ENCODE measurements at places on chromosomes 3 and 15.
A peak's percentile ranks its signal among the peaks of the same experiment; 100 is the strongest.

- DNase-seq: no peak
Observed at GRCh38 chr15:79434361-79434760, 2.2 kb downstream of the MINAR1 start.

- DNase-seq: no peak
Observed at GRCh38 chr3:158773166-158773565, 28.7 kb upstream of the MFSD1 start.

DNA sequence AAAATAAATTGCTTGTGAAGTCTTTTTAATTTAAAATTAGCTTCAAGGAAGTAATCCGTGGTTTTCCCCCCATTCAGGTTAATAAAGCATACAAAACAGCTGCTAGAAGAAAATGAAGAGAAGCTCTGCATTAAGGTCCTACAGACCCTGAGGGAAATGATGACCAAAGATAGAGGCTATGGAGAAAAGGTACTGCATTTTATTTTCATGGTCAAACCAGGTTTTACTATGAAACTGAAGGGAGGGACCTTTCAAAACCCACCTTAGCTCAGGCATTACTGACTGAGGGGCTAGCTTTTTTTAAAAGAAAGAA, 218.5 kb downstream of the ITPR1 start:
- DNase-seq: no peak

DNA sequence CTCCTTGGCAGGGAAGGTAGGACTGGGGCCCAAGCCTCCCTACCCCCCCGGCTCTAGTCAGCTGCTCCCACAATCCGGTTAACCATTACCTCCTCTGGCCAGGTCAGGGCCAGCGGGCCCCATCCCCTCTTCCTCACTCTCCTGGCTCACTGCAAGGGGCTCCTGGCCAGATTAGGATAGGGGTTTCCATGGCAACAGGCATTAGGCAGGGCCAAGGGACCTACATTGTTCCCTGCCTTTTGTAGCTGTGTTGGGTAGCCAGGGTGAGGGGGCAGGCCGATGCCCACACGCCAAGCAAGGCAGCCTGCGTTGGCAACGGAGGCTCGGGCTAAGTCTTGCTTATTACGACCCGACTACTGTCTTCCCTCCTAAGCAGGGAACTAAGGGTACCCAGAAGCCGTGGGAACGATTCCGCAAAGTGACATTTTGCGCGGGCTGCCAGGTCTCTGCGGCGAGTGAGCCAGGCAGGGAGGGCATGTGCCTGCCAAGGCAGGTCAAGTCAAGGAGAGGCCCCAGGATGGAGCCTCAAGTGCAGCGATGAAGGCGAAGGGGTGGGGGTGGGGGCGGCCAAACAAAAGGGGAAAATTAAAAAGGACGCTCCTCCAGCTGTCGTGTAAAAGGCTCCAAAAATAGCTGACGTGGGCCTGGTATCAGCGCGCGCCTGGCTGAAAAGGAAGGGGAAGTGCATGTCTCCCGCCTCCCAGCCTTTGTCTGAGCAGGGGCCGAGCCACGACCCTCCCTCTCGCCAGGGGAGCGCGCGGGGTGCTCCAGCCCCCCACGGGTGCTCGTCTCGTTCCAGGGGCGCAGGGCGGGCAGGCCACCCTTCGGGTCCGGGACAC, 919 bp downstream of the IDH2 start:
- no peak for DNase-seq

GRCh38 chr3:34419801-34420200, 621.4 kb downstream of the PDCD6IP start:
- DNase-seq: peak; percentile 1

DNA sequence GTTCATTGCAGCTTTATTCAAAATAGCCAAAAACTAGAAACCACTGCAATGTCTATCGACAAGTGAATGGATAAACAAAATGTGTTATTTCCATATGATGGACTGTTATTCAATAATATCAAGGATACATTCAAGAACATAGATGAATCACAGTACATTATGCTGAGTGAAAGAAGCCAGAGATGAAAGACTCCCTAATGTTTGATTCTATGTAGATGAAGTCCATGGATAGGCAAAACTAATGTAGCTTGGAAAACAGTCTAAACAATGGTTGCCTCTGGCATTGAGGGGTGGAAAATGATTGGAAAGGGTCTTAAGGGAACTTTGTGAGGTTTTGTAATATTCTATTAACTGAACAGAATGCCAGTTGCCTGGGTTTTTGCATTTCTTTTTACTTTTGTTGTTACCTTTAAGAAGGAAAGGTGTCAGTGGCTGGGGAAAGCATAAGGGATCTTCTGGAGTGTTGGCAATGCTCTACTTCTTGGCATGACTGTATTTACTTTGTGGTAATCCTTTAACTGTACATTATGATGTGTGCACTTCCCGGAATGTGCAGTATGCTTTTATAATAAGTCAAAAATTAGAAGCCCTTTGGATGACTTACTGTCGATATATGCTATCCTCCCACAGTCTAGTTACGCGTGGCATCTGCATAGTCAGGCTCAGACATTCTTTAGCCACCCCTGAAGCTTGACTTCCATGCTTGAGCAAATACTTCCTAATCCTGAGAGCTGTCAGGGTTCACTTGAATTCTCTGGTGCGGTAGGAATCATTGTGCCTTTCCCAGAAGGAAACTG, 20.5 kb upstream of the ATP10A start:
- peak; percentile 89 for DNase-seq

GRCh38 chr15:65660927-65661326, 39.2 kb downstream of the SLC24A1 start:
- DNase-seq: peak; percentile 64

- peak; percentile 68 for DNase-seq
Observed at GRCh38 chr3:184815046-184815930, 3.3 kb downstream of the VPS8 start.

GRCh38 chr15:67307156-67307555, 52.6 kb downstream of the IQCH start:
- DNase-seq: no peak

DNA sequence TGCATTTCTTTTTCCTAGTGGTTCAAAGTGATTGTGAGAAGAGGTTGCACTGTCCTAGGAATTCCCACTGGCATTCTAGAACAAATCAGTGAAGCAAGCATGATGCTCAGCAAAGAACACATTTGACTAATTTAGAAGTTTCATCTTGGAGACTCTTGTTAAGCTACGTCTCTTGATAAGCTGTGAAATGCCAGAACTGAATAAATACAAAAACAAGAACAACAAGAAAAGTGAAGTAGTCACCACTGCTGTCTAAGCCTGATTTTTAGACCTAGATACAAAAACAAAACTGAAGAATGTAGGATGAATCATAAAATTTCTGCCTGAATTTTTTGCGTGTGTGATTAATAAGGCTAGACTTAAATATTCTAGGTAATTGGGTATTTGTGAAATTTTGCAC, 1162.4 kb downstream of the TUSC7 start:
- peak; percentile 56 for DNase-seq

DNA sequence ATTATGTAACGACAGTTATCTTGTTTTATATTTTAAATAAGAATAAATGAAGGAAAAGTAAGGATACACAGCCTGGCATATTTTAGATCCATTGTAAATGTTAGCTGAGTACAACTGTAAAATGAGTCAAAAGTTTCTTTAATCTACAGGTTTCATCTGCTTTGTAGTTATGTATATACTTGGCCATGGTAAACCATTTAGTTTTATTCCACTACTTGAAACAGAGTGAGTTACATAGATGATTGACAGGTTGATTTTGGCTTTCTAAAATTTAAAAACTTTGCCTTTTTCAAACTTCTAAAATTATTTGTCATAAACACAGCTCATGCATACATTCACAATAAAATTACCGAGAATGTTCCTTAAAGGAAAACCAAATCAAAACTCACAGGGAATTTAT, 371.2 kb downstream of the ROBO1 start:
- no peak for DNase-seq

DNA sequence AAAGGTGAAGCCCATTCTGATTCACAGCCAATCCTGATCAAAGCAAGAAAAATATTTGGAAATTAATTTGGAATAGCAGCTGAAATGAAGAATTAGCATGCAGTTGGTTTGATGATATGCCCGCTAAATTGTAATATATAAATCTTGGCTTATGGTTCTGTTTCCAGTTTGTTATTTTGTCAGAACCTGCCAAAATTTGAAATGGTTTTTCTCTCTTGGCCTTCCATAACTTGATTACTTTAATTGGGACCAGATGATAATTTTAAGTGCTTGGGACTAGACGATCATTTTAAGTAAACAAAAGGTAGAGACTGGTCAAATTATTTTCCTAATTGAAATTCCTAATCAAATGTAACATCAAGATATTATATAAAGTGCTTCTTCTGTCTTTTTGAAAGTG, 842.4 kb downstream of the TBL1XR1 start:
- DNase-seq: no peak

GRCh38 chr15:66679657-66680108, 22.4 kb upstream of the SMAD6 start:
- DNase-seq: no peak

DNA sequence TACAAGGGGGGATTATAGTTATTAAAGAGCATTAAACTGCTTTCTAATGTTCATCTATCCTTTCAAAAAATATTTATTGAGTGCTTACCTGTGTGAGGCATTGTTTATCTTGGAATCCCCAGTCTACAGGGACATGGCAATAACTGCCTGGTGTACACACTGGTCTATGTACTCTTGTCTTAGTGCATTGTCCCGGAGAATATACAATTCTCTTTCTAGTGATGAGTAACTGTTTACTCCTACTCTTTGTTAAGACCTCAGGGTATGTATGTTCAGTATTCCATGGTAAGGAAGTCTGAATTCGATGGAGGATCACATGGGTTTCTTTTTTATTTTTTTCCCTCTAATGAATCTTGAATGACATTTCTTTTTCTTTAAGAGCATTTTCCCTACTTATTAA, 772.4 kb upstream of the NR2F2 start:
- DNase-seq: peak; percentile 74

GRCh38 chr15:51758645-51759044, 7.2 kb downstream of the TMOD2 start:
- DNase-seq: peak; percentile 49

DNA sequence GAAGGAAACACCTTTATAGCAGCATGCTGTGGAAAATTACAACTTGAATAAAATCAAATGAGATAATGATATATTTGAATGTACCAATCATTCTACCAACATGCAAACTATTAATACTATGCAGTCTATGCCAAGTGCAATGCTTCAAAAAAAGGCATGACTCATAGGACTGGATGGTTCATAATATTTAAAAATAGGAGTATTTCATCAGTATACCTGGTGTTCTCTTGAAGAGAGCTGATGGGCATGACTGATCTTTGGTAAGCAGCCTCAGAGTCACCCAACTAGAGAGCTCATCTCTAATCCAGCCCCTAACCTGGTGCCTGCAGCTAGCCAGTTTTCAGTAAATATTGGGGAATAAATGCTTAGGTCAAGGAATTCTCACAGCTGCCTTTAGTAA, 434.7 kb upstream of the ARRDC4 start:
- peak; percentile 73 for DNase-seq

DNA sequence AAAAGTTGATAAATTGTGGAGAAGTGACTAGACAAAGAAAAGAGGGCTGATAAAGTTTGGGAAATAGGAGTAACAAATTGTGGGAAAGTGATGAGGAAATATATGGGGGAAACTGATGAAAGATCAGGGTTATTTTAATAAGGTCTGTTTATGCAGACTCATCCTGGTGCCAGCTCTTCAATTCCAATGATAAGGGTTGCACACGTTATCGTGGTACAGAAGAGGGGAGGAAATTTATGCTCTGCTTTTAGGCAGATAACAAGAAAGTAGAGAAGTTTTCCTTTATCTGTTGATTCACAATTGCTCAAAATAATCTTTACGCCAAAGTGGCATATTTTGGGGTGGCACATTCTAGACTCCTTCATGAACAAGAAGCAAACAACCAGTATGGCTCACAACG, 32.1 kb upstream of the LIPC start:
- no peak for DNase-seq

- DNase-seq: no peak
Observed at GRCh38 chr3:126308394-126309125, 48.6 kb downstream of the KLF15 start.

DNA sequence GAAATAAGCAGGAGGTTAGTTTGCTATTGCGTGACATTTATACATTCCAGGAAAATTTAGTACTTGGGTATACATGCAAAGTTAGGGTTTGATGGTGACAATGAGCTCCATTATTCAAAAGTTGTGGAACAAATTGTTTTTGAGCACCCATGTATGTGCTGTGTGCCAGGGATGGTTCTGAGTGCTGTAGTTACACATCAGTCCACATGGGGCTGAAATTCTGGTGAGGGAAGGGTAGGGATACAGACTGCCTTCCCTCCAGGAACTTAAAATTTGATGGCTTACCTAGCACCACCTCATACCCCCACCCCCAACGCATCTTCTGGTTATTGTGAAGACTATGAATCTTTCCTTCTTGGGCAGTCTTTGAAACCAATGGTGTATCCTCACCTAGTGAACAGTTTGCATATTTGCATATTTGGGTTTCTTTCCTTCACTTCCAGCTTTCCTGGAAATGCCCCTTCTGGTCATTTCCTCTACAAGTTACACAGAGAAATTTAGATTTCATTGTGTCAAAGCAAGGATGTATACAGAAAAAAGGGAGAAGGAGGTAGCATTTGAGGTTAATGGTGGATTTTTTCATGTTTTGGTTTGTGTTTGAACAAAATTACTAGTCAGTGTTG, 222.0 kb upstream of the IL12A start:
- peak; percentile 57 for DNase-seq

- DNase-seq: peak; percentile 66
Observed at GRCh38 chr3:66816090-66816761, 181.9 kb upstream of the KBTBD8 start.

GRCh38 chr3:134038716-134039115, 9.0 kb upstream of the SLCO2A1 start:
- no peak for DNase-seq

DNA sequence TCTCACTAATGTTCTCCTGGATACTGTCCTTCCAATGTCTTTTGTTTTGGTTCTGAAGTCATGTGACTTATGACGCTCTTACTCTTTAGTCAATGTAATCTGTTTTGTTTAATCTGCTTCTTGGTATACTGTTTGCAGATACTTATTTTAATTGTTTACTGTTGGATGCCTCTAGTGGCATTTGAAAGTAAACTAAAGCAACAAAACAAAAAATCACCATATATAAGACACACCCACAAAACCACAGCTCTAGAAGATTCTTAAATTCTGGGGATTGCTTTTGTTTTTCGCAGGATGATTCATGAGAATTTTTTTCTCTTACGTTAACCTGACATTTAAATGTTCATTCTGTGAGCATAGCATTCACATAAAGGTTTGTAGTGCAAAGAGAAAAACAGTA, 16.8 kb downstream of the SLC25A26 start:
- DNase-seq: no peak

DNA sequence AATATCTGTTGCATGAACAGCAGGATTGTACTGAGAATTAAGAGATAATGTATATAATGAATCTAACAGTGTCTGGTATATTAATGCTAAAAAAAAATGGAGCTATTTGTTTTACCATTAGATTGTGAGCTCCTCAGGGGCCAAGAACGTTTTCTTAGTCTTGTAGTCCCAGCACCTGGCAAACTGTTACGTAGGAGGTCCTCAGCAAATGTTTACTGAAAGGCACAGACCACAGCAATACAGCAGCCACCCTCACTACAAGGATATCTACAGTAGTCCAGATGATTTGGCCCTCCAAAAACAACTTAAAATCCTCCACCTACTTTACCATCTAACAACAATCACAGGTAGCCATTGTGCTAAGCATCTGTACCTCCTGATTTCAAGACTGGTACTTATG, 59.7 kb downstream of the MSL2 start:
- DNase-seq: no peak

All from epithelial cell of esophagus (primary cell).